ENCODE measurements at places on chromosomes 4 and X. TPM values are rescaled to one million over a fixed set of nuclear protein-coding genes. Genes with fewer than 3 reads are reported as not detected.

DNA sequence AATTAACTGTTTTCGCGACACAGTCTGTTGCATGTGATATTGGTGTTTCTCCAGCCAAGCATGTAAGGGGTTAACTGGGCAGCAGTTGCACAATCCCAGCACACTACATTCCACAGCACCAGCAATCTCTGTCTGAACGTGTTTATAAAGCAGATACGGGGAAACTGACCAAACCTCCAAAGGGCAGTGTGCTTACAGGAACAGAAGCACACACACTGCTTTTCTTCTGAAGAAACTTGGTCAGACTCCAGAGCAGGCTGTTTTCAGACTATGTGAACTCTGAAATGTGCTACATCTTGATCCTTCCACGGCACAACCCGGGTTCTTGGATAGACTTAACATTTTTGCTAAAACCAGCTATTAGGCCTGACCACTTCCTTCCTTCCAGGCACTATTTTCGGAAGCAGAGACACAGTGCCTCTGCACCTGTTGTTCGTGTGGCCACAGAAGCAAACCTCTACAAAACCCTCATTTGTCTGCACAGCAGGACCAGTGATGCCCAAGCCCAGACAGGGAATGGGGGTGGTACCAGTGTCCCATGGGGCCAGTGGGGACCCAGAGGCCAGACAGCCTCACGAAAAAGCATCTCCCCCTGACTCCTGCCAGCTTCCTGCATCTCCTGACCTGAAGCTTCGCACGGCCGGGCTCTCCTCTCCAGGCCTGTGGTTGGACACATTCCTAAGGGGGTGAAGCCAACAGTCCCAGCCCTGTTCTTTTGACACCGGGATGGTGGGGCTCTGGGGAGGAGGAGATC is 90.1 kb downstream of the IRF2 start:
- peak; percentile 64 for DNase-seq

GRCh38 chrX:70592091-70592490 is 147.5 kb downstream of the DLG3 start:
- DNase-seq = no peak

Gene SSX4
- total RNA-seq = not detected

DNA sequence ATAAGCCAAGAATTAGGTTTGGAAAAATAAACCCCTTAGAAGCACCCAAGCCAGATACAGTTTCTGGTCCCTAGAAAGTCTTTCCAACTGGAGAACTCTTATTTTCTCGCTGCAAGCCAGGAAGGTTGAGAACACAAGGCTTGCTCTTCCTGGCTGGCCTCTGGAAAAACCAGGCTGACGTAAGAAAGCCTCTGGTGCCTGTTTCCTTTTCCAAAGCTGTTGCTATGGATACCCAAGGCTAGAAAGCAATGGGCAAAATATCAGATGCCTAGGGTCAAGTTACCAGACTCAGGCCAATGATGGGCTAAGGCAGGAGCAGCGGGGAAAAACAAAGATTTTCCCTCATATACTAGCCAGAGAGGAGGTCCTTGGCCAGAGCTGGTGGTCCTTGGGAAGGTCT is 281.6 kb downstream of the KLHL13 start:
- no peak for DNase-seq

Gene OPRPN
- total RNA-seq = not detected

DNA sequence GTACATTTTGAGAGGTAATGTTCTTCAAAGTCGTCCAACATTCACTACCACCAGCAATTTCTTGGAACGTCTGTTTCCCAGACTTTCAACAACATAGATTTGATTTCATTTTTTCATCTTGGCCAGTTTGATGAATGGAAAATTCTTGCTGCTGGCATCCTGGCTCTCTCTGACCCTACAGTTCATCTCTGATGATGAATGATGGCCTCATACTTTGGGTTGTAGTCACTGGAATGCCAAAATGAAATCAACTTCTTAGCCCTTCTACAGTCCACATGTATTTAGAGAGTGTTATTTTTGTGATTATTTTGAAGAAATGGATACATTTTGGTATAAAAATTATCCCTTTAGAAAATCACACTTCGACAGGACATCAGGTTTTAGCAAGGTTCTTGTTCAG is 8.8 kb downstream of the CHST7 start:
- no peak for DNase-seq

Gene CCDC110
- 3.8 TPM for total RNA-seq

Gene MAOB
- 35.0 TPM for total RNA-seq

Gene PABPC1L2B
- not detected for total RNA-seq

Gene MAGEA10
- total RNA-seq = not detected

DNA sequence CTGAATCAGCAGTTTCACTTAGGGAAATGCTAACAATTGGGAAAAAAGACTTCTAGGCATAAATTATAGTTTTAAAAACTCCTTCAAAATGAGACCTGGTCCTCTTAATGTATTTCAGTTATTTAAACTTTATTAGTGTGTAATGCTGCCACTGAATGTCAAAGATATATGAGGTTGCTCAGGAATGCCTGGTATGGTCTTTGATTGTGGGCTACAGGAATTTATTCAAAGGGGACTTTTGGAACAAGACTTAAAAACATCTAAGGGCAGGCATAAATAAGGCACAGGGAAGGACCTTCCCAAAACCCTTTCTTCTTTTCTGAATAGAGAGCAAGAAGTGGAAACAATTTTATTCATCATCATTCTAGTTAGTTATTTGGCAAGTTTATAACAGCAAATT is 439.1 kb downstream of the TLL1 start:
- no peak for DNase-seq

DNA sequence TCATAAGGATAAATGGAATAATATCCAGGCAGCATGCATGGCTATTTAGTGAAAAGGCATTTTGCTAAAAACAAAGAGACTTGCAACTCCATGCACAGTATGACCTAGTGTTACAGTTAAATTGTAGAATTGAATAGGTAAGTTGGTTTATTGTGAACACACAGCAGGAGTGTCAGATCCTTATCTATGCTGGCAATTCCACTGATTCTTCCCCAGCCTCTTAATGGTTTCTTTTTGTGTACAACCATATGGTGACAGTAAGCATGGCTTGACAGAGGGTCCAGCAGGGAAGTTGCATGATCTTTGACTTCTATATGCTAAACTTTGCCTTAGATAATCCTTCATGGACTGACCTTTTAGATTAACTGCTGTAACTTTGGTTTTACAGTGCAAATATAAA is 936.6 kb upstream of the EPHA5 start:
- no peak for DNase-seq

DNA sequence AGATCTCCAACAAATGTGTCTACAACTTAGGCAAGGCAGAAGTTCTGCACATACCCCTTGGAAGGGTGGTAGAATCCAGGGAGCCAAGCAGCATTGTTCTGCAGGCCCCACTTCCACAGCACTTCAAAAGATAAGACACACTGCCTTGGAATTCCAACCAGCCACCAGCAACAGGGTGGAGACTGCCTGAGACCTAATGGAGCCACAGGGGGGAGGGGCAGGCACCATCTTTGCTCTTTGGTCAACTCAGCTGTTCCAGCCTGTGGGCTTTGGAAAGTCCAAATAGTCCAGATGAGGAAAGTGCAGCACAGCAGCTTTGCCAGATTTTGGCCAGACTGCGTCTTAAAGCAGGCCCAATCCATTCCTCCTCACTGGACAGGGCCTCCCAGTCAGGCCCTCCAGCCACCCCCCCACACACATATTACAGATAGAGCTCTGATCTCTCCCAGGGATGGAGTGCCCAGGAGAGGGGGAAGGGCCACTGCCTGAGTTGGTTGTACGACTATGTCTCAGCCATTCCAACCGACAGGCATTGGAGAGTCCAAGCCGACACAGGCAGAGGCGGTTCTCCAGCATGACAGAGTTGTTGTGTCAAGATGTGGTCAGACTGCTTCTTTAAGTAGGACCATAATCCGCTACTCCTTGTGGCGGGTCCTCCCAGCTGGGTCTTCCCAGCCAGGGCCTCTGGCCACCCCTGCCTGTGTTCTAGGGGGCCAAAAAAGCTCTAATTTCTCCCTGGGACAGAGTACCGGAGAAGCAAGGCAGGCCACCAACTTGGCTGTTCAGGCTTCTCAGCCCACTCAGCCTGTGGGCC is 42.5 kb upstream of the ANTXR2 start:
- DNase-seq = no peak

Gene NDST3
- total RNA-seq = not detected

Gene MAGEA2B
- total RNA-seq = not detected

DNA sequence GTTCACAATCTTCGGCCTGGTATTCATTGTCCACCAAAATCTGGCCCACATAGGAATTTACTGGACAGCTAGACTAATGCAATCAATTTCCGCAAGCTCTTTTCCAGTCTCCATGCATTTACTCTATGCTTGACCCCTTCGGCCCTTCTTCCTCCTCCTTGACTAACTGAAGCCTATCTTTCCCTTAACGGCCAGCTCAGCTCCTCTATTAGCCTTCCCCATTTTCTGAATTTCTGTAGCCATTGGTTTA is 1.2 kb upstream of the PHKA2 start:
- DNase-seq = no peak

DNA sequence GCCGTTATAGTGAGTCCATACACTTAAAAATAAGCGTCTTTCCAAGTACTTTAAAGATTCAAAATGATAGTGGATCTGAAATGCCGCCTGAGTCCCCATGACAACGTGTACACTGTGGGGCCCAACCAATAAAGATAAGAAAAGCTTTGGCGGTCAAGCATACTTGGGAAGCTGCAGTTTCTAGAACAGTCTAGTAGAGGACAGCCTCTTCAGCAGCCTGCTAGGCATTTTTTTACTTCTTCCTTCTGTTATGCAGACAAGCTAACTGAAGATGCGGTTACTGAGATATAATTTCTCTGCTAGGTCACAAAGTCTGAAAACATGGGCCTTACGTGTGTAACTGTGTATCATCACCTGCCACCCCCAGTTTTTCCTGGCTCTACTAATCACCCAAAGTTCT is 402 bp upstream of the UPRT start:
- DNase-seq = no peak
